Pulmonary artery endothelial cell (primary cell): ENCODE measurements at places on chromosomes 16 and 17.

DNA sequence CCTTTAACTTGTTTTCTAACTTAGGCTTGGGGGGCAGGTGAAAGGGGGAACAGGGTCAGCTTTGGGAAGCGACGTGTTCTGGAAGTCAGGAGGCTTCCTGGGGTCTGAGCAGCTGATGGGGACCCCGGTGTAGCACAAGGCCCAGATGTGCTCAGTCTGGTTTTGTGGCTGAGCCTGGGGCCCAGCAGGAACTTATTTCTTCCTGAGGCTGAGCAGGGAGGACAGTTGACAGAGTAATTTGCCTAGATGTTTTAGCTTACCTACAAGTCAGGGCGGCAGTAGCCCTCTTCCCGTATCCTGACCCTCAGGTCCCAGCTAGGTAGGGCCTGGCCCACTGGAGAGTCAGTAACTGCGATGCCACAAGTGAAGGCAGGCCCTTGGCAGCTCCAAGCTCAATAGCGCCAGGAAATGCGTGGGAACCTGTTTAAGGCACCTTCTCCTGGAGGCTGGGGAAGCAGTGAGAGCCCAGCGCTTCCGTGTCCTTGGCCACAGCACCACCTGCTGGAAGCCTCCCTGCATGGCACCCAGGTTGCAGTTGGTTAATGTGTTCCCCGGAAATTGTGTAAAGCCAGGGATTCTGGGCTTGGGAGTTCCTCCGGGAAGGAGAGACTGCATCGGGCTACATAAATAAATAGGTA, 5.2 kb downstream of the CCR7 start:
- peak; percentile 56 for DNase-seq

DNA sequence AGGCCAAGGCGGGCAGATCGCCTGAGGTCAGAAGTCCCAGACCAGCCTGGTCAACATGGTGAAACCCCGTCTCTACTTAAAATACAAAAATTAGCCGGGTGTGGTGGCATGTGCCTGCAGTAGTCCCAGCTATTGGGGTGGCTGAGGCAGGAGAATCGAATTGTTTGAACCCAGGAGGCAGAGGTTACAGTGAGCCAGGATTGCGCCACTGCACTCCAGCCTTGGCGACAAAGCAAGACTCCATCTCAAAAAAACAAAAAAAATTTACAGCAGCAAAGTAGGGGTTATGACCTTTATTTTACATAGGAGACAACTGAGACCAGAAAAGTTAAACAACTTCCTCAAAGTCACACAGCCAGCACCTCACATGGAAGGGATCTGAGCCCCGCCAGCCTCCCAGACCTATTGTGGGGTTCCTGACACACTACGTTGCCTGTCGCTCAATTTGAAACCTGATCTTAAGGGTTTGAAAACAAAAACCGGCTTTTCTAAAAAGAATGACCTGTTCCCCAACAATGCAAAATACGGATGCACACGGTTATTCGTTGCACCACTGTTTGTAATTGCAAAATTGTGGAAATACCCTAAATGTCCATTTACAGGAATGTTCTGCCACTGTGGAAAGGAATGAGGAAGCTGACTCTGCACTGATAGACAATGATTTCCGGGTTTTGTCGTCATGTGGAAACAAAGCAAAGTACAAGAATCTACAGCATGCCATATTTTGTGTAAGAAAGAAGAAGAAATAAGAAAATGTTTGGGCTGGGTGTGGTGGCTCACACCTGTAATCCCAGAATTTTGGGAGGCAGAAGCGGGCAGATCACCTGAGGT, 77.2 kb downstream of the CNGB1 start:
- peak; percentile 92 for DNase-seq

- no peak for DNase-seq
Measured at GRCh38 chr16:62700426-62701294, 664.4 kb upstream of the CDH8 start.

DNA sequence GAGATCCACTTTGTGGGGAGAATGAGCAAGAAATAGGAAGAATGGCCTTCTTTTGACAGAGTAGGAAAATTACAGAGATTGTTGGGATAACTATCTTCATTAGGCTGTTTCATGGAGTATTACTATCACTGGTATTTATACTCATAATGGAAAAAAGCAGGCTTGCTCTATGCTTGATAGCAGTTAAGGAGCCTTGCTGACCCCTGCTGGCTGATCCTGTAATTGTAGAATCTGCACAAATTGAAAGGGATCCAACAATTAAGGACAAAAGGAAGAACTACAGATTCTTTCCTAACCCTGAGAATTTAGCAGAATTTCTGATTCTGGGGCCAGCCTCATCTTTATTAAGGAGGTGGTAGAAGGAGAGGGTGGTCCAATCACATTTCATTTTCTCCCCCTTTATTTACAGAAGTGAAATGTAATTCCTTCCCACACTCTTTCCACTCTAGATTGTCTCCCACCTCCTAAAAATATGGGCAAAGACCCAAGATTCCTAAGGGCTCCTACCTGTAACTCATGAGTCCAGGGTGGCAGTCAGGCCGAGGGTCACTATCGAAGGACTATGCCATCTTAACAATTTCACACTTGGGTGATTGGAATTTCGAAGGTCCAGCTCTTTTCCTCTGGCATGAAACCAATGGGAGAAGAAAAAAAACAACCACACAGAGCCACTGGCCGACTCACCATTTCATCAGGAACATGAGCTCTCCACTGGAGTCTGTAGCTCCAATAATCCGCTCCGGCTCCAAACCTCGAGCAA, 26.3 kb downstream of the NFE2L1 start:
- peak; percentile 51 for DNase-seq

- DNase-seq = no peak
Measured at GRCh38 chr16:54808890-54809289, 121.8 kb upstream of the IRX5 start.

DNA sequence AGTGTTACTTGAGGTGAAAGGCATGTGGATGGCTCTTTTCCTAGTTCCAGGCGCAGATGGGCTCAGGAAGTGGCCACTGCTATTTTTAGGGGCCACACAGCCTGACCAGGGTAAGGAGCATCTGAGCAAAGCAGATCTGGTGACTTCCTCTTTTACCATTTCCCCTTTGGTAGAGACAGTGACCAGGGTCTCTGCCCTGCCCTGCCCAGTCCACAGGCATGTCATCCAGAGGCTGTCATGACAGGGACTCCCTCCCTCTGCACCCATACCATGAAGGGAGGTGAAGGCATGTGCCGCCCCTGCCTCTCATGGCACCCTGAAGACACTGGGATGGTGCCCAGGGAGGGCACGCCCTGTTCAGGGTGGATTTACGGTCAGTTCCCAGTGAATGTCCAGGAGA, 2.2 kb downstream of the PLA2G15 start:
- DNase-seq = no peak

- DNase-seq = no peak
Measured at GRCh38 chr17:77825621-77826020, 132.9 kb upstream of the TNRC6C start.

DNA sequence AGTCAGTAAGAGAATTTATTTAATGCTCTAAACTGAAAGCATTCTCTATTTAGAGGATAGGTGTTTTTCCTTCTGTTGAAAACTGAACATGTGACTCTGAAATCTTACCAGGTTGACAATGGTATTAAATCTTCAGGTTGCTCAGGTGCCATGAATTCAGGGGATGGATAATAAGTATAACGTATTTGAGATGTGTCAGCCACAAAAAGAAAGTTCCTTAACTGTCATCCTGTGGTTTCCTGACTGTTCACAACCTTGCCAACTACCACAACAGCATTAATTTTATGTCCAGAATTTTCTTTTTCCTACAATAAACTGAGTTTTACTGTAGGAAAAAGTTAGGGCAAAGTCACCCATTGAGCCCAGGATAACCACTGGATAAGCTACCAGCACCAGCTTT, 243.3 kb upstream of the PSMD7 start:
- DNase-seq = no peak

DNA sequence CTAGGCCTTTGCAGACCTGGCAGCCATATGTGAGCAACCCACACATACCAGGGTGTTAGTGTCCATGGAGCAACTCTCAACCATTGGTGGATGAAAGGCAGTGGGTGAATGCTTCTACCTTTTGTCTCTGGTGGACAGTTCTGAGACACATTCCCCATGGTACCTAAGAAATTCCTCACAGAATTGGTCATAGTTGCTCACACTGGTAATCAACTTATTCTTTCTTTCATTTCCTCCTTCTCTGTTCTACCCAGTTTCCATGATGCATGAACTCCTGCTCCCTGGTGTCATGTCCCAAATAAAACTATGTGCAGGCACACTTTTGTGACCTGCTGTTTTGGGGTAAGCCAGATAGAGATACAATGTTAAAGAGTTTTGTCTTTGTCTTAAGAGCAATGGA, 33.2 kb upstream of the MPHOSPH6 start:
- DNase-seq = no peak

- DNase-seq = no peak
Measured at GRCh38 chr17:67107811-67108775, 63.7 kb downstream of the CACNG1 start.
